CD4-positive, alpha-beta T cell treated with Interleukin-6 for 4 hours (primary cell): ENCODE measurements at places on chromosomes 3 and 15.

- DNase-seq = no peak
Measured at GRCh38 chr3:187125319-187126031, 13.8 kb downstream of the RPL39L start.

DNA sequence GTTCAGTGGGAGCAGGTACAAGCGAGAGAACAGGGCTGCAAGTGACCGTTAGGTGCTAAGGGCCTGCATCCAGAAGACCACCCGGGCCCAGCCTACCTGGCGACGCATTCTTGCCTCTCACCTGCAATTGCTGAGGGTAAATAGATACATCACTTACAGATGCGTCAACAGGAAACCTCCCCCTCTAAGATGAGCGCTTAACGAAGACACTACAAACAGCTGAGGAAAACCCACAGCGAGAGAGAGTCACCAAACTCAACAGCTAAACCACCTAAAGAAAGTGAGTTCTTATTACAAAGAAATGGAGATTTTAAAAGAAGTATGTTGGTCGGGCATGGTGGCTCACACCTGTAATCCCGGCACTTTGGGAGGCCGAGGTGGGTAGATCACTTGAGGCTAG is 157.9 kb downstream of the CHSY1 start:
- DNase-seq = no peak

DNA sequence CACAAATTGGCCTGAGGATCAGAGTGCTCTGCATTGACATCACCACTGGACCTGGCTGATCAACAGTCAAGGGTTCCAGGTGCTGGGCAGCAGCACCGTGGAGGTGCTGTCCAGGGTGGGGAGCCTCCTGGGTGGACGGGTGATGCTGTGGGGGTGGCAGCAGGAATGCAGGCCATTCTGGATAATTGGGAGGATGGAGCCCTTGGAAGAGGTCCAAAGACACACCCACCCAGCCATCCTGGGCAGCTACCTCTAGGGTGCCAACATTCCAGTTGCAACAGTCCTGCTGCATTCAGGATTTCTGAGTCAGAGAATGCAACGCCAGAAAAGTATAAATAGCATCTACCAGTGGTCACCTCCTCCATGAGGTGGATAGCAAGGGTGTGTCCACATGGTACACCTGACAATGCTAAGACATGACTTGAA is 26.8 kb downstream of the STARD5 start:
- DNase-seq = no peak

DNA sequence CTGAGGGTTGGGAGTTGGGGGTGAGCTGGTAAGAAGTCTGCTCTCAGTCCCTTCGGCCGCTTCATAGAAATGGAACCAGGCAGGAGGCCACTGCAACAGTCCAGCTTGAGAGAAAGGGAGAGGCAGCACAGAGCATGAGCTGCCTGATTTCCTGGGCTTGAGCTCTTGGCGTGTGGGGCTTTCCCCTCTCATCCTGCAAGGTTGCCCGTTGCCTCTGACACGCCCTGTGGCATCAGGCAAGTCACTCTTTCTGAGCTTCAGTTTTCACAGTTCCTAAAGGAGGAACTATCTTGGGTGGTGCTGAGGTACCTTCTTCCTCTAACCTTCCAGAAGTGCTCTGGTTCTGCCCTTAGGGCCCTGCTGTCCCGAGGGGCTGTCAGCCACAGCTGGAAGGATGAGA is 4.9 kb downstream of the MESP2 start:
- no peak for DNase-seq

DNA sequence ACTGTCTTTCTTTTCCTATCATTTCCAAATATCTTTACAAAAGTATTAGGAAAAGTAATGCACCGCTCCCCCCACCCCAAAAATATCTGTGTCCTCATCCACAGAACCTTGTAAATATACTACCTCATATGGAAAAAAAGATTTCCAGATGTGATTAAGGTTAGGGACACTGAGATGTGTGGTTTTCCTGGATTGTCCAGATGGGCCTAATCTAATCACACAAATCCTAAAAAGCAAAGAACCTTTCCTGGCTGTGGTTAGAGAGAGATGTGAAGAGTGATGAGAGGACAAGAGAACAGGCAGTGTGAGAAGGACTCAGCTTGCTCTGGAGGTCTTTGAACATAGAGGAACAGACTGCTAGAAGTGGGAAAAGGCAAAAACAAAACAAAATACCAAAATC is 77.7 kb downstream of the ROBO1 start:
- DNase-seq = no peak

GRCh38 chr15:74960286-74960685 is 3.7 kb upstream of the RPP25 start:
- no peak for DNase-seq

- DNase-seq = no peak
Measured at GRCh38 chr3:86147119-86147518, 843.8 kb downstream of the VGLL3 start.

- DNase-seq = no peak
Measured at GRCh38 chr3:14482271-14482721, 57.8 kb downstream of the GRIP2 start.

GRCh38 chr3:63959146-63959545 is 47.0 kb upstream of the SCAANT1 start:
- DNase-seq = no peak

DNA sequence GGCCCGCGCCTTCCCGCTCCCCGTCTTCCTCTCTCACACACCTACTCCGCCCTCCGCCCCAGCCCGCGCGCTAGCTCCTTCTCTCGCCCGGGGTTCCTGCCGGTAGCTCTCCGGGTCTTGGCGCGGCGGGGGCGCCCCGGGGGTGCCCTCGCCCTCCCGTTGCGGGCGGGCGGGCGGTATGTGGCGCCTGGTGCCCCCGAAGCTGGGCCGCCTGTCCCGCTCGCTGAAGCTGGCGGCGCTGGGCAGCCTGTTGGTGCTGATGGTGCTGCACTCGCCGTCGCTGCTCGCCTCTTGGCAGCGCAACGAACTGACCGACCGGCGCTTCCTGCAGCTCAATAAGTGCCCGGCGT is 507 bp downstream of the DIPK2A start:
- no peak for DNase-seq

- DNase-seq = no peak
Measured at GRCh38 chr15:62369454-62369853, 204.4 kb upstream of the C2CD4B start.

GRCh38 chr3:194194051-194194756 is 58.3 kb downstream of the HES1 start:
- DNase-seq = no peak

GRCh38 chr3:61562042-61562720 is 810 bp downstream of the PTPRG start:
- DNase-seq = no peak
